ENCODE measurements at places on chromosomes 3 and 15. TPM values are rescaled to one million over a fixed set of nuclear protein-coding genes. Genes with fewer than 3 reads are reported as not detected.
A peak's percentile ranks its signal among the peaks of the same experiment; 100 is the strongest.

DNA sequence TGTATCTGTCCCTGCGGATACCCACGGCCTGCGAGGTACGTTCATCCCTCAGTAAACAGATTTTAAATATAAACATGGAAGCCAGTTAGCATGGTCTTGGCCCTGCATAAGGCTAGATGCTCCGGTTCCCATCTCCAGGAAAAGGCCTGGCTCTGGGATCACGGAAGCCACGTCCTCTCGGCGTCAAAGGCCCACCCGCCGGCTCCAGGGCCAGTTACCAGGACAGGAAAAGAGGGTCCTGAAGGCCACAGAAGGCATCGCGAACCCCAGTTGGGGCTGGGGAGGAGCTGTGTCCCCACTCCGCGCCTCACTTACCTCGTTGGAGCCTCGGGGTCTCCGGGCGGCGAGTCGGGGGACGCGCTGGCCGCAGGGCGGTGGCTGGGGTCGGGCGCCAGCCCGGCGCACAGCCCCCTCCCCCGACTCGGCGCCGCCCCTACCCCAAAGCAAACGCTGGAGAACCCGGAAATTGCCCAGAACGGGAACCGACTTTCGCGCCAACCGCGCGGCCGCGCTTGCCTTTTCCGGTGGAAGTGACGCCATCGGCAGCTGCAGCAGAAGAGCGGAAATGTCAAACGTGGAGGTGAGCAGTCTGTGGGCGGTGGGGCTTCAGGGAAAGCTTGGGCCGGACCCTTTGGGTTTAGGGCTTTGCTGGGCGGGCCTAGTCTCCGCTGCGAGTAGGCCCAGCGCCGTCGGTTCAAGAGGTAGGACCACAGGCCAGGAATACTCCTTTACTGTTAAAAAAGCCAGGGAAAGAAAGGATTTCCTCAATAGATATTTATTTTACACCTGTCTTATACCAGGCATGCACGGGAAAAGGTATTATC is at the start of gene TOPBP1:
TSS of gene TOPBP1 (minus strand) at position 488 of the 824 bp plus-strand sequence. CDS start 814 bp downstream, outside the sequence.
- DNase-seq: peak; percentile 49
- H3K4me1 ChIP-seq: peaks cover 35% of the 10 kb centered on the region
- peak within 1 kb of the TSS; percentile 98 for H3K4me3 ChIP-seq
- H3K27ac ChIP-seq: peak within 1 kb of the TSS; percentile 99
- H3K36me3 ChIP-seq: peaks cover 9% of the 10 kb centered on the region

DNA sequence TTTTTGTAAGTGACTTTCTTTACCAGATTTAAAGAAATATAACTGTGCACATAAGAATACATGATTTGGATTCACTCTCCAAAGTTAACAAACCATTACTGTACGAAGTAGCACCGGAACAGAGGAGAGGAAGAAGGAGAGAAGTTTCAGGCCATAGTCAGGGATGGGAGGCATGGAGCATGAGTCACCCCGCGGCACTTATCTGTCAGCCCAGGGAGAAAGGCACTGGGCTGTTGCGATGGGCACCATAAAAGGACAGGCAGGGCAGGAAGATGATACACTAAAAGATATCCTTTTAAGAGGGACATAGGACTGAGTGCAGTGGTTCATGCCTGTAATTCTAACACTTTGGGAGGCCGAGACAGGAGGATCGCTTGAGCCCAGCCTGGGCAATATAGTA is 37.0 kb downstream of the TTC23 start:
- DNase-seq: no peak
- H3K4me3 ChIP-seq: no peak overlapping the region
- peaks cover 14% of the 10 kb centered on the region for H3K36me3 ChIP-seq
- H3K27ac ChIP-seq: no peak overlapping the region
- no peaks in the 10 kb centered on the region for H3K4me1 ChIP-seq

DNA sequence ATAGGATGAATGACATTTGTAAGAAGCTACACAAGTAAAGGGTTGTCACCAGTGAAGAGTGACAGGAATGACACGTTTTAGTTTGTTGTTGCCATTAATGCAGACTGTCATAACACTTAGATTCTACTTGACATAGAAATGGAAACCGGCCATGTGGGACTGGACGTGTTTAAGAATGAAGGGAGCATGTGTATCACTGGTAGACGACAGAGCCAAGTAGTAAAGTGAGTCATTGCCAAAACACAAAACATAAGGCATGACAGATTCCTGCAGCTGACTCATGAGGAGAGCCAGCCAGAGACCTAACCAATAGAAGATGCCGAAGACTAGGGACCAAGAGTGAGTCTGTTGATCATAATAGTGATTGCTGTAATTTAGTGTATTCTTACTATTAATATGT is 106.2 kb upstream of the PLAAT1 start:
- no peak overlapping the region for H3K4me3 ChIP-seq
- H3K27me3 ChIP-seq: peaks cover 3% of the 10 kb centered on the region
- no peak overlapping the region for H3K27ac ChIP-seq
- no peak for DNase-seq
- H3K4me1 ChIP-seq: peaks cover 18% of the 10 kb centered on the region
- no peaks in the 10 kb centered on the region for H3K36me3 ChIP-seq

DNA sequence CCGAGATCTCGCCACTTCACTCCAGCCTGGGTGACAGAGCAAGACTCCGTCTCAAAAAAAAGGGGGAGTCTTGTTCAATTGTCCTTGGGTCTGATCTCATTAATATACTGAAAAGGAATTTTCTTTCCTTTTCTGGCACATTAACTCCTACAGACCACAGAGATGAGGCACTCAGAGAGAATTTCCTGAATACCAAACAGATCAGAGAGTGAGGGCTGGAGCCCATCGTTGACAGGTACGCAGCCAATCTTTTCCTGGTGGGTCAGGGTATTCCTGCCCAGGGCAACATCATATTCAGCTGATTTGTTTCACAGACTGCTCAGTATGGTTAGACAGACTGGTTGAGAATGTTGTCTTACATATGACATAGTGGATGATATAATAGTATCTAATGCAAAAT is 82.8 kb upstream of the TNFSF10 start:
- peaks cover 3% of the 10 kb centered on the region for H3K36me3 ChIP-seq
- H3K4me1 ChIP-seq: peaks cover 25% of the 10 kb centered on the region

- DNase-seq: no peak
- H3K4me1 ChIP-seq: peaks cover 18% of the 10 kb centered on the region
- H3K36me3 ChIP-seq: no peaks in the 10 kb centered on the region
- no peaks in the 10 kb centered on the region for H3K27me3 ChIP-seq
- H3K27ac ChIP-seq: no peak overlapping the region
- no peak overlapping the region for H3K4me3 ChIP-seq
These were observed 79.0 kb upstream of the MLF1 start for GRCh38 chr3:158491968-158492367.

The CCDC66 gene
- total RNA-seq: 36.2 TPM

The GPR160 gene
- 0.44 TPM for total RNA-seq

All from mesothelial cell of epicardium (in vitro differentiated cells).